ENCODE measurements at places on chromosomes 5 and 9.

GRCh38 chr9:13053504-13053903 is 226.0 kb downstream of the MPDZ start:
- DNase-seq, result no peak

GRCh38 chr9:134738869-134739659 is 97.5 kb downstream of the COL5A1 start:
- DNase-seq, result peak; percentile 86

GRCh38 chr5:145158730-145159129 is 676.4 kb downstream of the PRELID2 start:
- no peak for DNase-seq

DNA sequence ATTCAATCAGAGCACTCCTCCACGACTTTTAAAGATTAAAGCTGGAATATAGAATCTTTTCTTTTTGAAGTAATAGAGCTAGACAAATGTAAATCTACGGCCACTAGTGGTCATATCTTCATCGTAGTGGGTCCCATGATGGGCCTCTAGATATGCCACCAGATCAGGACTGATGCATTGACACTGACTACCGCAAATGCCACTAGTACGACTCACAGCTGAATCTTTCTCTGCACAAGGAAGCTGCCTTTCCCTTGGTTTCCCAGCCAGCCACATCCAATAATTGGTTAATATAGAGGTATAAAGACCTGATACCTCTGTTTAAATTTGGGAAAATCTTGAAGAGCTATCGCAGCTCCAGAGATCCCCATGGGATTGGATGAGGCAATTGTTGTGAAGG is 37.8 kb upstream of the ADRB2 start:
- DNase-seq, result no peak

GRCh38 chr9:96564217-96564616 is 55.4 kb downstream of the CDC14B start:
- DNase-seq, result no peak
